Cerebellar nuclear complex (tissue), 1 donor: ENCODE measurements at places on chromosomes 4 and X.

DNA sequence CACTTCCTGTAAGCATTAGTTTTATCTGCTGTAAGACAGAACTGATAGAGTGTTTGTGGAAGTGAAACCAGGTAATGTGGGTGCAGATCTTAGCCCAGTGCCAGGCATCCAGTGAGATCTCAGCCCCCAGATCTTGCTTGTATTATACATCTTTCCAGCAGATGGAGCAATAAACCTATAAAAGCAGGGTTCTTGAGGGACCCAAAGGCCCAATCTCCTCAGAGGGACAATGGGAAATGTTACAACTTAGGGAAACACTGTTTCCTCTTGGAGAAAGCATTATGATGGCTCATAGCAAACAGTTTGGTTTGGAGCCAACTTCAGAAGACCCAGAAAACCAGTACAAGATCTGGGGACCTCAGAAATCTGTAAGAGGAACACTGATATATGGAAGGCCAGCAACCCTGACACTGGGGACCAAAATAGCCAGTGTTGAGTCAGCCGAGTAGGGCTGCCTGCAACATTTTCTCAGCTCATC is 206.3 kb downstream of the SLC7A11 start:
- no peak for DNase-seq

- no peak for DNase-seq
Observed at GRCh38 chr4:182015014-182015413, 228.2 kb upstream of the TENM3 start.

GRCh38 chr4:105978684-105979296 is 83.5 kb downstream of the NPNT start:
- no peak for DNase-seq

GRCh38 chr4:53702334-53703266 is 111.3 kb upstream of the LNX1 start:
- no peak for DNase-seq

- no peak for DNase-seq
Observed at GRCh38 chrX:43644124-43644701, 11.9 kb upstream of the MAOA start.

DNA sequence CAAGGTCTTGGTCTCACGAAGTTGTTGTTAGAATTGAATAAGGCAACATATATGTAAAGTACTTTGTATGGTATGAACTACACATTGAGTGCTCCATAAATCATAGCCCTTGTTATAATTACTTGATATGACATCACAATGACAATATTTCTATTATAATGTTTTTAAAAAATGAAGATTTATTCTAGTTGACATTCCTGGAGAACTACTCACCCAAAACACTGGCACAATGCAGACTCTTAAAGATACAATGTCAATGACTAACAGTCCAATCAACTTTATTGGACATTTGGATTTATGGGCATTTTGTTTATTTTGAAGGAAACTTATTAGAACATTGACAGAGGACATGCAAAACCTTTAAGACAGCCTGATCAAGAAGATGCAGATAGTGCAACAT is 55.3 kb downstream of the ASB9 start:
- DNase-seq = no peak

DNA sequence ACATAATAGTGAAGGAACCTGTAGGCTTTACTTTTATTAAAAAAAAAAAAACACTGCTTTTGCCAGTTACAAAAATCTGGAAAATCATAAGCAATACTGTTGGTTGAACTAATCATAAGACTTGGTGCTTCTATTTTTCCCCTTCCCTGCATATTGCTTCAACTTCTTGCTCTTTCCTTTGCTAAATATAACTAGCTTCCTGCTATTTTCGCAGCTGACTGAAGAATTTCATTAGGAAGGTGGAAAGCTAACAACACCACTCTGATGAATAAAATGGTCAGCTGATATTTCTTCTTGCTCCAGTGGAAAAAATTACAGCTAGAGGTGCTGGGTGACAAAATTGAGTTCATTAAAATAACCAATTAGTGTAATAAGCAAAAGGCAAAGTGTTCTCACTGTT is 39.3 kb downstream of the MEPE start:
- no peak for DNase-seq

GRCh38 chrX:129876771-129877305 is 29.1 kb upstream of the UTP14A start:
- DNase-seq = no peak

DNA sequence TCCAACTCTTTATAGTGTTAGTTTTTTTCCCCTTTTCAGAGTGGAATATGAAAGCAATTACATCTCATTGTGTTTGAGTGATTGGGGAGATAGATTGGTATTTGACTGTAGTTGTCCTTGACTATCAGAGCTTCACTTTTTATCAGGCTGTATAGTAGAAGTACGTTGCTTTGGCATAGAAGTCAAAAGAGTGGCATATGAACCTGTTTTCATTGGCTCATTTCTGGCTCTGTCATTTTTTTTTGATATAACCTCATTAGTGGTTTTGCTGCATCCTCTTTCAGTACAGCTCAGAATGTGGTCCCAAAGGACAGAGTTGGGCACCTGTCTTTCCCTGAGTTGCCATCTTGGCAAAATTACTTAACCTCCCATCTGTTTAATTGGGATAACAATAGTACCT is 1.4 kb downstream of the TMA16 start:
- DNase-seq = no peak

GRCh38 chr4:121200795-121201472 is 36.8 kb upstream of the TNIP3 start:
- no peak for DNase-seq

DNA sequence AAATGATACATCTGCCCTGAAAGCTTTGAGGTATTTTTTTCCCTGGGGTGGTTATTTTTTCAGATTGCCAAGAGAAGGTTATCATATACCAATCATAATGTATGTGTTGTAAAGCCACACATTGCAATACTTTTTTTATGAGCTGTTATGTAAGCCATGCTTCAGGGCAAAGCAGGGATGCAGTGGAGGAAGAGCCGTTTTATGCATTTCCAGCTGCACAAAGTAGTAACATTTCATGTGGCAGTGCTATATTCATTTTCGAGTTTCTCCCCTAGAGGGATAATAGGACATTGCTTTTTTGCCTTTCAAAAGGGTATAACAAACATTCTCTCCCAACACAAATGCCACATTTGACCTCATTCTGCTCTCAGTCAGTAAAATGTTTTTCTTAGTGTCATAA is 68.5 kb downstream of the GALNT7 start:
- no peak for DNase-seq

GRCh38 chr4:141391771-141392170 is 171.1 kb downstream of the ZNF330 start:
- no peak for DNase-seq

DNA sequence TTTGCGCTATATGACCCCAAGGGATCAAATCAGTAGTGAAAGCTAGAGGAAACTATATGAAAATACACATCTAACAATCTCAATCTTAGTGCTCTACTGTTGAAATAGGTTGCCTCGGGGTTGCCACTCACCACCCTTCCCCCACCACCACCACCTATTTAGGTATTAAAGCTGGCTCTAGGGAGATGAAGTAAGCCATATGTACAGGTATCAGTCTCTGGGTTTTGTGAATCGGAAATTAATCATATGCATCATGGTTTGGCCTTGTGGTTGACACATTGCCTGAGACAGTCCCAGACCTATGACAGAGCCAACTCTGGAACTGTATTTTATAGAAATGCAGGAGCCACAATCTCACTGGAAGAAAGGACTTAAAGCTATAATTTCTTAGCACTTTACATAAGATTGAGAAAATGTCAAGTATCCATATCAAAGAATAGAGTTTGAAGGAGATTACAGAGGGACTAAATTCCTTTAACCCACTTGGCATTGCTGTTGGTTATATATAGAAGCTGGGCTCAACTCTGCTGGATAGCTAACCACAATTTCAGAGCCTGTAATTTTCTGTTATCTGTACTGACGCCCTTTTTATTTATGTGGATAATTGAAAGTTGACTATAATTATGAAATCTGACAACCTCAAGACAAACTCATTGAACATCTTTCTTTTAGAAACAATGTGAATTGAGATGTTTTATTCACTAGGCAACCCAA is 26.7 kb upstream of the BMP2K start:
- DNase-seq = no peak

DNA sequence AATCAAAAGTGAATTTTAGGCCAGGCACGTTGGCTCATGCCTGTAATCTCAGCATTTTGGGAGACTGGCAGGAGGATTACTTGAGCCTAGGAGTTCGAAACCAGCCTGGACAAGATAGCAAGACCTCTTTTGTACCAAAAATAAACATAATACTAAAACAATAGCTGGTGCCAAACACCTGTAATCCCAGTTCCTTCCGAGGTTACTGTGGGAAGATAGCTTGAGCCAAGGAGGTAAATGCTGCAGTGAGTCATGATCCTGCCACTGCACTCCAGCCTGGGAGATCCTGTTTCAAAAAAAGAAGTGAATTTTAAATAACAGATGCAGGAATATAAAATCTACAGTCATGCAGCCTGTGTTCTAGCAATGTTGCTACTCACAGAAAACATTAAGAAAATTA is 488.3 kb downstream of the PPARGC1A start:
- no peak for DNase-seq

- DNase-seq = no peak
Observed at GRCh38 chr4:185120631-185120946, 22.5 kb upstream of the SLC25A4 start.

- DNase-seq = no peak
Observed at GRCh38 chrX:80747832-80748231, 61.8 kb downstream of the BRWD3 start.

GRCh38 chrX:83819304-83819703 is 41.6 kb upstream of the CYLC1 start:
- no peak for DNase-seq

GRCh38 chrX:130024127-130024526 is 41.7 kb downstream of the BCORL1 start:
- DNase-seq = no peak

- no peak for DNase-seq
Observed at GRCh38 chr4:145938618-145939440, at the start of gene ZNF827. TSS of gene ZNF827 (minus strand) at chr4:145938823. CDS start at chr4:145938407, 416 bp downstream.

DNA sequence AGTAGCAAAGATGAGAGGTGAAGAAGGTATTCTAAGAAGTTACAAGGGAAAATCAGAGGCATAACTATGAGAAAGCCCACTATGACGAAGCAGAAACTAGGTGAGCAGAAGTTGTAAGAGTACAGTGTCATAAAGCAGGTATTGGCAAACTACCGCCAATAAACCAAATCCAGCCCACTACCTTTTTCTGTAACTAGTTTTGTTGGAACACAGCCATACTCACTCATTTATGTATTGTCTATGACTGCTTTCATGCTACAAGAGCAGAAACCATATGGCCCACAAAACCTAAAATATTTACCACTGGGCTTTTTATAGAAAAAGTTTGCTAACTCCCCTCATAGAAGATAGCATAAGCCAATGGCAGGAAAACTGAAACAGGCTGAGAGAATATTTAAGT is 31.8 kb upstream of the ZCCHC13 start:
- no peak for DNase-seq

DNA sequence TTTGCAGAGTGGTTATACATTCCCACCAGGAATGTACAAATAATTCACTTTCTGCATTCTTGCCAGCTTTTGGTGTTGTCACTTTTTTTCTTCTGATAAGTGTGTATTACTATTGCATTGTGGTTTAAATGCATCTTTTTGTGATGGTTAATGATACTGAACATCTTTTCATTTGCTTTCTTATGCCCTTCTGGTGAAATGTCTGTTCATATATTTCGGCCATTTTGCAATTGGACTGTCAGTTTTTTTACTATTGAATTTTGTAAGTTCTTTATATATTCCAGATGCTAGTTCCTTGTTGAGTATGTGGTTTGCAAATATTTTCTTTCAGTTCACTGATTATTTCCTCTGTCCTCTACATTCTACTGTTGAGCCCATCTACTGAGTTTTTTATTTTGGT is 19.4 kb upstream of the BMP2K start:
- no peak for DNase-seq

- no peak for DNase-seq
Observed at GRCh38 chr4:20761826-20762225, 61.6 kb downstream of the PACRGL start.

GRCh38 chrX:129600981-129601424 is 53.8 kb downstream of the APLN start:
- DNase-seq = no peak

DNA sequence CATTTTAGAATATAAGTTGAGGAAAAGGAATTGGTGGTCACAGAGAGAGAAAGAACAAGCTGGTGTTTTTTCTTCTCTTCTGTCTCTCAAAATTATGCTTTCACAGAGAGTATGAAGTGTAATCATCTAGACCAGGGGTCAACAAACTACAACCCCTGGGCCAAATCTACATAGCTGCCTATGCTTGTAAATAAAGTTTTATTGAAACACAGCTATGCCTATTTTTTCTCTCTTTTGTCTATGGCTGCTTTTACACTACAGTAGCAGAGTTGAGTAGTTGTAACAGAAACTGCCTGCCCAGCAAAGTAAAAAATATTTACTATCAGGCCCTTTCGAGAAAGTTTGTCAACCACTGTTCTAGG is 6.7 kb upstream of the FAM9C start:
- no peak for DNase-seq

DNA sequence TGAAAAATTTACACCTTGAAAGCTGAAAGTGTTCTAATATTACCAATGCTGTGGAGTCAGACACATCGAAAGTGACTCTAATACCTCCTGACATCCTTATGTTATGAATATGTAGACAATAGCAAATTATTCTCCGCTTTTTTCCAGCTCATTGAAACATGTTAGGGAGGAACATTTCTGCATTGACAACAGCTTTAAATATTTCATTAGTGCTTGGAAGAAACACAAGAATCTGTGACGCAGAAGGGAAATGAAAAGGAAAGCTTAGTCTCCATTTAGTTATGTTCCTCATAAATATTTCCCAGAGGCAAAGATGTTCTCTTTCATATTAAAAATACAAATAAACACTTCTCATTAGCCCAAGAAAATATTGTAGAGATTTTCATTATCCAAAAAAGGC is 55.8 kb upstream of the CD99 start:
- no peak for DNase-seq

DNA sequence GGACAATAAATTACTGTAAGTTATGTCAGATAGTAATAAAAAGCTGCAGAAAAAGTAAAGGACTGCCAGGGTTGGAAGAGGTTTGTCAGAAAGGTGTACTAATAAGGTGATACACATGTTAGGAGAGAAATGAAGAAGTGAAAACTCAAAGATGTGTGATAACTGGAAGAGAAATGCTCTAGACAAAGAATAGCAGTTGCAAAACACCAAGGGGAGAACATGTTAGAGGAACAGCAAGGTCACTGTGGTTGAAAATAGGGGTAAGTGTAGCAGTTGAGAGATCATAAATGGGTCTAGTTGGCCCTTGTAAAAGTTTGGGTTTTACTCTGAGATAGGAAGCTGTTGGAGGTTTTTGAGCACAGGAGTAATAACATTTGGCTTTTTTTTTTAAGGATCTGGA is 46.9 kb downstream of the HSPA4L start:
- no peak for DNase-seq

- DNase-seq = no peak
Observed at GRCh38 chr4:105139646-105140045, 7.0 kb upstream of the TET2 start.

DNA sequence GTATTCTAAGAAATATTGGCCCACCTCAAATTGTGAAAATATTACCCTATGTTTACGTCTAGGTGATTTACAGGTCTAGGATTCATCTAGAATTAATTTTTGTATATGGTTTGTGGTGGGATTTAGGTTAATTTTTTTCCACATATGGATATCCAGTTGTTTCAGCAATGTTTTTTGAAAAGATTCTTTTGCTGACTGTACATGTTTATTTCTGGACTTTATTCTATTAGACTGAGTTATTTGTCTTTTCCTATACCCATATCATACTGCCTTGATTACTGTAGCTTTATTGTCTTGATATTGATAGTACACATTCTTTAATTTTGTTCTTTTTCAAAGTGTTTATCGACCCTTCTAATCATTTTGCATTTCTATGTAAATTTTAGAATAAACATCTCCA is 83.5 kb downstream of the PRKG2 start:
- DNase-seq = no peak
